Activated T-helper 1 cell treated with anti-CD3 and anti-CD28 coated beads, Interleukin-12 subunit alpha, Interleukin-12 subunit beta, Interleukin-2, Interleukin-4 antibody, amounts not matched to agents 30 ng/mL and 10 ng/mL and 1 ng/mL, durations not matched to agents 14 hours and 24 hours and 36 hours (primary cell): ENCODE measurements at places on chromosomes 5 and 9. TPM values are rescaled to one million over a fixed set of nuclear protein-coding genes. Genes with fewer than 3 reads are reported as not detected.

The TRAF1 gene
- total RNA-seq: 136 and 138 TPM in 2 replicates

The WWC1 gene
- total RNA-seq: 0.32 and 0.70 TPM in 2 replicates

GRCh38 chr5:145068721-145069120 is 766.4 kb downstream of the PRELID2 start:
- no peak for DNase-seq

DNA sequence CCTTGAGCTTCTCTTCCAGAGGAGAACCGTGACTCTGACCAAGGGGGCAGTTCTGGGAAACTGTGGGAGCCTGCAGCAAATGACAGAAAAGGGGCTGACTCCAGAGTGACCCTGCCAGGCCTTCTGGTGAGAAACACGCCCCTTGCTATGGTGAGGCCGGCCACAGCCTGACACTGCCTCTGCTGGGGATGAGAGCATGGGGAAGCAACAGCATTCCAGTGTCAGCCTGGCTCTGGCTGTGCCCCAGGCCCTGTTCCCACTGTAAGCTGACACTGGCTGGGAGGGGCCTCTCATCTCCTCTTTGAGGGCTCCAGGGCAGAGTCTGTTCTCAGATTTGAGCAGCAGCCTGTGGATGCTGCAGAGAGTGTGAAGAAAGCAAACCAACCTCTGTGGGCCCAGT is 180.0 kb upstream of the IL12B start:
- no peak for DNase-seq

DNA sequence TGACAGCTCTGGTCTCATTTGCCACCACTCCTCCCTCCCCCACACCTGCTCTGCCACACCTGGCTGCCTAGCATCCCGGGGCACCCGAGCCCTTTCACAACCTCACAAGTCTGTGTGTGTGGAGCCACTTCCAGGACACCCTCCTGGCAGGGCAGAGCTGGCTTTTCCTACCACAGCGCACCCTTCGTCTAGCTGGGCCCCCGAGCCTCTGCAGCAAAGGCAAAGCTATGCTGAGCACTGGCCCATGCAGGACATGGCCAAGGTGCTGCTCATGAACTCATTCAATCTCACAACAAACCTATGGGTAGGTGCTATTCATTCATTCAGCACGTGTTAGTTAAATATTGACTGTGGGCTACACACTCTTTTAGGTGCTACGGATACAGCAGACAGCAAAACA is 43.4 kb downstream of the DUSP1 start:
- no peak for DNase-seq

DNA sequence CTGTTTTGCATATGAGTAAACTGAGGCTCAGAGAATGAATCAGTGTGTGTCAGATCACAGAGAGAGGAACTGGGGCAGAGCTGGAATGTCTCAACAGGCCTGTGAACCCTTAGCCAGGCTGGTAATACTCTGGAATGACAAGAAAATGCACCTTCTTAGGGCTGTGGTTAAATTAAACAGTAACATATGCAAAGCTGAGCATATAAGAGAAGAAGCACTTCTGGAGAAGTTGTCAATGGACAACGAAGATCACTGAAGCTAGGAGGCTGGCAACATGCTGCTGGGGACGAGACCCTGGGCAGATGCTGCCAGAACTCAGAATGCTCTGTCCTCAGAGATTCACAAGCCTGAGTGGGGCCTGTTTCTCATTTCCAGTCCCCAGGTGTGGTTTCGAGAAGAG is 64.6 kb upstream of the EPB41L4B start:
- DNase-seq: no peak

- DNase-seq: no peak
These were observed 94.2 kb upstream of the ERBIN start for GRCh38 chr5:65832152-65832551.

DNA sequence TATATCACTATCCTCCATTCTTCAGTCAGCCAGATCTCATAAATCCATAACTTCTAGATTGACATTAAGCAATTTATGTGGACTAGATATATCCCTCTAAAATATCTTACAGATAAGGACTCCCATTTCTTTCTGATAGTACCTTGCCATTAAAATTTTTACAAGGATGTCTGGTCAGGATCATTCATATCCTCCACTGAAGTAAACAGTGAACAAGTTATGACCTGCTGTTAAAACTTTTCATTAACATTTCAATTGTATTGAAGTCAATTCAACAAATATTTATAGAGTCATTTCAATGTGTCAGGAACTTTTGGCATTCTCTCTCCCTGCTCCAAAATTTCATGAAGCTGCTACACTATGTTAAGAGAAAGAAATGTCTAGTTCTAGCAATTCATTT is 1159.6 kb downstream of the CDH12 start:
- DNase-seq: no peak

GRCh38 chr9:133683586-133684120 is 47.5 kb downstream of the DBH start:
- peak; percentile 57 for DNase-seq
